ENCODE measurements at places on chromosomes 12 and 14. TPM values are rescaled to one million over a fixed set of nuclear protein-coding genes. Genes with fewer than 3 reads are reported as not detected.

DNA sequence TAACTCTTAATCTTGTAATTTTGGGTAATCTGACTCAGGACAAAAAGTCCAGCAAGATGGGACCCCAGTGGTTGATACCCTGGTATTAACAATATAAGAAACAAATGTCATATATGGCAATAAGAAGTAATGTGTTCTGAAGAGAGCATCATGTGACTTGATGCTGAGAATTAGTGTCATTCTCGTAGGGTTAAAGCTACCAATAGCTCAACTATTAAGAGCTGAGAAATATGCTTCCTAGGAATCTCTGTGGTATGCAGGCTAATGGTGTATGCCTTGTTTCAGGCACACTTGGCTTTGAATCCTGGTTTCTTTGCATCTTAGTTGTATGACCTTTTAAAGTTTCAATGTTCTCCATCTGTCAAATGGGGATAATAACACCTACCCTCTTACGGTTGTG is 9.1 kb downstream of the MYRFL start:
- DNase-seq, result no peak

- no peak for DNase-seq
These were observed 126.1 kb upstream of the ARHGAP5 start for GRCh38 chr14:31950764-31951637.

- no peak for DNase-seq
These were observed 1.8 kb downstream of the STAC3 start for GRCh38 chr12:57248934-57249742.

Gene WASHC4
- total RNA-seq, result 42.8 TPM

GRCh38 chr14:22319526-22320361 is 269.3 kb downstream of the DAD1 start:
- peak; percentile 23 for DNase-seq

DNA sequence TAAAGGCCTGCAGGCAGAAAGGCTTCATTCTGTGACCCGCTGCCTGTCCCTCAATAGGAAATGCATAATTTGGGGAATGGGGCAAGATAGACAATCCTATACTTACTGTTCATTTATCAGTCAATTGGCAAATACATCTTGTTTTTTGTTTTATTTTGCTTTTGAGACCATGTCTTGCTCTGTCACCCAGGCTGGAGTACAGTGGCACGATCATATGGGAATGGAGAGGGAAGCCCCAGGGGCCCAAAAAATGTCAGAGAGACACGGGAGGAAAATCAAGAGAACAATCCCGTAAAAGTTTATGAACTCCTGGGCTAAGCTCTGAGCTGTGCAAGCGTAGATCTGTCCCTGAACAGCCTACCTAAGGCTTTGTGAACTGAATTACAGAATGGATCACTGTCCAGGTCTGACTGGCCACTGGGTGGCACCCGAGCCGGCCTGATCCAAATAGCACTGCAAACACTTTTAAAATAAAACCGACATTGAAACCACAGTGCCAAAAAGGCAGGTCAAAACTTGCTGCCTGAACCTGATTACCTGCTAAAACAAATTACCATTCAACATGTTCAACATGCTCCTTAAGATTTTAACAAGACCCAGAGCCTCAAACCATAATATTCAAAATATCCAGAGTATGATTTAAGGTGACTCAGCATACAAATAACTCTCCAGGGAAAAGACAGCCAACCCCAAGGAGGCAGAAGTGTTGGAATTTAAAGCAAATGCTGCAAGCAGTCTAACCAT is 11.8 kb downstream of the COPS7A start:
- DNase-seq, result peak; percentile 68

Gene FSCB
- total RNA-seq, result not detected

Gene KCNK13
- total RNA-seq, result 0.13 TPM

DNA sequence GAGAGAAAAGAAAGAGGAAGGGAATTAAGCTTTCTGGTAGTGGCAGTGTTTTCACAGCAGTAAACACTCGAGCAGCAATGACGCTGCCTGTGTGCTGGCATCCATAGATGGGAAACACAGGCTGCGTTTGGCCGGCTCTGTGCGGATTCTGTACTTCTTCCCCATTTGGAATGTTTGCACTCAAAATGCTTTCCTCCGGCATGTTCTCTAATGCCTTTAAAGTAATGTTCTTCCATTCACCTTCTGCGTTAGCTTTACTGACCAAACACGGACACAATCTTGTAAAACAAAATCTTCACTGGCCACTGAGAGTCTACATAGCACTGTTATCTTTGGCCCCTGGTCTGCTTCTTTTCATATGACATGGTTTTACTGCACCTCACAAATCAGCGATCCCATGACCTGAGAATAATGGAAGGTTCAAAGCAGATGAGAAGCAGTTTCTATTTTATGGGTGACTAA is 31.4 kb downstream of the DCP1B start:
- no peak for DNase-seq

DNA sequence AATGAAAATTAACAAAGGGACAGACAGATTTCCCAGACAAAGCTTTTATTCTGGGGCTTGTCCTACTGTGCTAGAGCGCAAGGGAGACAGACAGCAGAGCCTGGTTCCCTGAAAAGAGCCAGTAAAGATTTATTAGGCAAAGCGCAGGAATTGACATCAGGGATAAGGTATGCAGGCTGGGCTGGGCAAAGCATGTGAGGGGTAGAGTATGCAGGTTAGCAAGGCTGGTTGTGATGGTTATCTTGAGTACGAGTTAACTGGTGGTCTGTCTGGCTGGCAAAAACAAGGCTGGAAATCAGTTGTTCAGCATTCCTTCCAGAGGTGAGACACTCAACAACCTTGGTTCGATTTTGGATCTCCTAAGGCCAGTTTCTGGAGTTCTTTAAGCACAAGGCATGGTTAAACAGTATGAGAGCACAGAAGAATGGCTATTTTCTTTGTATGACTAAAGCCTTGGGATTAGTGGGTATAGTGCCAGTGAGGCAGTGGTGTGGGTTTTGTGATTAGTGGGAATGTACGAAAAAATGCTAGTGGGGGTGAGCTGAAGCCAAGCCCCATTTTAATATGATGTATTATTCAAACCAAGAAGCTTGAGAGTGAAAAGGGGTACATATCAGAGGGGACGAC is 30.9 kb downstream of the BTBD7 start:
- no peak for DNase-seq

DNA sequence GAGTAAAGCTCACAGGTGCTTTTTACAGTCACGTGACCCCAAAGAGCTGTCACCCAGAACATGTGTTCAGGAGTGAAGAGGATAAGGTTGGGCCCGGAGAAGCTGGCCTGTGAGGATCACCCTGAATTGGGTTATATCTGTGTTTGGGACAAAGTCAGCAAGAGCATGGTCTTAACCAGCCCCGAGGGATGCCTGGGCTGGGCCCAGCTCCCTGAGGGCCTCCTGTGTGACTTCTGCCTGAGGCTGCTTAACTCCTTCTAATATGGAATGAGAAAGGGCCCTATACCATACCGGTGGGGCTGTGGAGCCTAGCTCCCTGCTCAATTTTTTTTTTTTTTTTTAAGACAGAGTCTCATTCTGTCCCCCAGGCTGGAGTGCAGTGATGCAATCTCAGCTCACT is 2.5 kb downstream of the CDCA4 start:
- no peak for DNase-seq

Gene AQP6
- total RNA-seq, result not detected

DNA sequence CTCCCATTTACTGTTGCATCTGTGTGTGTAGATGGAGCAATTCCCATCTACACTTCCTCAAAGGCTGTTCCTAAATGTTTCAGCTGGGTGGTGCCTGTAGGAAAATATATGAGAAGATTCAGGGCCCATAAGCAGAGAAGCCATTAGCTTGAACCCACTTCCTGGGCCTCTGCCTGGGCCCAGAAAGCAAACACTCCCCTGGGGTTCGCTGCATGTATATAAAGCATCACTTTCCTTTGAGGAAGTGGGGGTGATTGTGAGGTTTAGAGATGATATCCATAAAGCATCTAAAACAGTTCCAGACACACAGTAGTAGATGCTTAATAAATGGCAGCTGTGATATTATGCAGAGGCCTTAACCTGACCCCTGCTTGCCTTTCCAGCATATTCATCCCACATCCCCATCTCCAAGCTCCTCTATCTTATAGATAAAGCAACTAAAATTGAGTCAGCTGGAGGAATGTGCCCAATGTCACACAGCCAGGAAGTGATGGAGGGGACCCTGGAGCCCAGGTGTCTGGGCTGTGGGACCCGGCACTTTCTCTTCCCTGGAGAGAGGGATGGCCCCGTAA is 280.0 kb upstream of the CRY1 start:
- peak; percentile 47 for DNase-seq

GRCh38 chr12:1083151-1083888 is 92.3 kb downstream of the ERC1 start:
- no peak for DNase-seq

Gene TMEM260
- total RNA-seq, result 13.9 TPM

- no peak for DNase-seq
These were observed 178.1 kb downstream of the SOX5 start for GRCh38 chr12:23771240-23771949.

DNA sequence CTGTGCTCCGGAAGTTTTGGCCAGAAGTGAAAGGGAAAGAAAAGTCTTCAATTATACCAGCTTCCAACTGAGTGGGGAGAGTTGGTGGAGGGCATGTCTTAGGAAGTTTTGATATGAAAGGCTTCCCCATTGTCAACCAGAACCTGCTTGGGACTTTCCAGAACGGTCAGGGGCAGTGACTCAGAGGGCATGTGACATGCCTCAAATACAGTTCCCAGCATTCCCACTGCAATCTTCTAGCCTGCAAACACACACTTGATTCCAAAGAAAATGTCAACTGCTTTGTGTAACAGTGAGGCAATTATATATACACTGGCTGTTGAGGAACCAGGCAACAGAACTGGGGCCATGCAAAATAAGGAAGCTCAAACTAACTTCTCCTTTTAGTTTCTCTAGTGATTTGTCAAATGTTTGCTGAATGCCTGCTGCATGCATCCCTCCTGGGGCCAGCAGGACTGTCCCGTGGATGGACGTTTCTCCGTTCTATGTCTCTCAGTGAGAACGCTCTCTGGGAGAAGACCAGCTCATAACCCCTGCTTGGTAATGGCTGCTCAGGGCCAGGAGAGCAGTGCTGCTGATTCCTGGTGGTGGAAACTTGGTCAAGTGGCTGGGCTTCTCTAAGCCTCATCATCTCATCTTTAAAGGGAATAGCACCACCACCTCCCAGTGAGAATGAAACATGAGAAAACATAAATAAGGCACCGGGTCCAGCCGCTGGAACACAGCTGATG is 18.3 kb downstream of the SLC25A47 start:
- DNase-seq, result no peak

DNA sequence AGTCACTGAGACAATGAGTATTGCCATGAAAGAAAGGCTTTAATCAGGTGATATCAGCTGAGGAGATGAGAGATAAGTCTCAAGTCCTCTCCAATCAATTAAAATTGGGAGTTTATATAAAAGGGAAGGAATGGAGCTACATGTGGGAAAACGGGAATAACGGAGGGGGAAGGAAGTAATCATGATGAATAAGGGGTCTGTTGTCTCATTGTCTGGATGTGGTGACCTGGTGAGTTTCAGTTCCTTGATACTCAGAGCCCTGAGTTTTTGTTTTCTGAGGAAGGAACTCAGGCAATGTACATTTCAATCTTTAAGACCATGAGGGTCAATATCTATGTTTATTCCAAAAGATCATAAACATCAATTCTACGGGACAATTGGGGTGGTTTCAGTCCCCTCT is 198.8 kb downstream of the KITLG start:
- no peak for DNase-seq

Gene TSPAN11
- total RNA-seq, result not detected

GRCh38 chr14:91035855-91036254 is 24.6 kb downstream of the RPS6KA5 start:
- peak; percentile 19 for DNase-seq

DNA sequence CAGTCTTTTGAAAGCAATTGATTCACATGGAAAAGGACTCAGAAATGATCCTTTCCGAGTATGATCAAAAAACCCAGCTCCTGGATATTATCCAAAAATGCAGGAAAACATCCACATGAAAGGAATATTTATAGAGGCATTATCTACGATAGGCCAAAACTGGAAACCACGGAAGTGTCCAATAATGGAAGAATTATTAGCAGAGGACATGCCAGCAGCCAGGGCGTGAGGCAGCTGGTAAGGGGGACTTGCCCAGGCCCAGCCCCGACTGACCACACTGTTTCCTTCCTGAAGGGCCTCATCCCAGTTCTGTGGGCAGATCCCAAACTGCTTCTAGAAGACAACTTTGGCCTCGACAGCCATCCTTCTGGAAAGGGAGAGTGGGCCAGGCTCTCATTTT is 20.5 kb downstream of the ACTN1 start:
- DNase-seq, result no peak

- DNase-seq, result no peak
These were observed 251.4 kb downstream of the MSRB3 start for GRCh38 chr12:65529771-65530435.

DNA sequence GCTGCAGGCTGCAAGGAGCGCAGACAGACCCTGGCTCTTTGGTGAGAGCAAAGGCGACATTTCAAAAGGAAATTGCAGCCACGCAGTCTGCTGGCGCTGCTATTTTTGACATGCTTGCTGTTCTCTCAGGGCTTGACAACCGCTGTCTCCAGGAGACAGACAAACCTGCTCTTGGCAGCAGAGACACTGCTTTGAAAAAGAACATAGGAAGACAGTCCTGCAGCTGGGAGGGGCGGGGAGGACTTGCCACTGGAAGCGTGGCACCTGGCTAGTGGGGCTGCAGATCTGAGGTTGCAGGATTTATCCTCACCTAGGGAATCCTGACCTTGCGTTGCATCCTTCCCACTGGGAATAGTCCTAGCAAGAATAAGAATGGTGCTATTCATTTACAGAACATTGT is 91.8 kb upstream of the KCNA1 start:
- DNase-seq, result no peak

- no peak for DNase-seq
These were observed 21.5 kb upstream of the FAM181A start for GRCh38 chr14:93905623-93906022.

Gene OVCH1
- total RNA-seq, result not detected

- DNase-seq, result no peak
These were observed 60.2 kb upstream of the ACTN1 start for GRCh38 chr14:69039288-69039628.

Gene EML5
- 1.7 TPM for total RNA-seq

Gene IKBIP
- total RNA-seq, result 35.8 TPM

Gene ARG2
- 1.6 TPM for total RNA-seq

GRCh38 chr14:95701846-95702221 is 12.1 kb downstream of the TCL1A start:
- DNase-seq, result no peak

Gene PLEKHD1
- total RNA-seq, result 0.10 TPM

Gene GYS2
- total RNA-seq, result not detected

DNA sequence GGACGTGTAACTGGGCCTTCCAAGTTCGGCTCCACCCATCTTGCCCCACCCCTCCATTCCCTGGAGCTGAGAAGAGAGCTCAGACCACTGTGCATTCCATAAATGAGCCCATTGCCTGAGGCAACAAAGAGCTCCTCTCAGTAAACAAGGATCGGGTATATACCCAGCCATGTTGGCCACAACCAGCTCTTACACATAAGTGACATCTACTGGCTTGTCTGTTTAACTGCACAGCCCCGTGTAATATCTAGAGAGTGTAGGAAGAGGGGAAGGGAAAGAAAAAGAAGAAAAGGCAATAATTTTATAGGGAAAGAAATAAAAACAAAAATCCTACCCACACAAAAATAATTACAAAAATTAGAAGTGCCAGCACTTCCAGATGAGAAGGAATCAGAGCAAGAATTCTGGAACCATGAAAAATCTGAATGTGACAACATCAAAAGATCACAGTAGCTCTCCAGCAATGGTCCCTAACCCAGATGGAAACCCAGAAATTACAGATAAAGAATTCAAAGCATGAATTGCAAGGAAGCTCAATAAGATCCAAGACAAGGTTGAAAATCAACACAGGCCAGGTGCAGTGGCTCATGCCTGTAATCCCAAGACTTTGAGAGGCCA is 308.1 kb downstream of the RPAP3 start:
- peak; percentile 68 for DNase-seq

Gene STAT2
- 194 TPM for total RNA-seq

- DNase-seq, result no peak
These were observed 86.6 kb downstream of the KSR2 start for GRCh38 chr12:117882181-117882580.

Data from activated CD8-positive, alpha-beta T cell treated with anti-CD3 and anti-CD28 coated beads, Interleukin-2, amount 10 ng/mL, durations not matched to agents 7 days and 5 days (primary cell).